ENCODE measurements at places on chromosomes 2 and 18.

DNA sequence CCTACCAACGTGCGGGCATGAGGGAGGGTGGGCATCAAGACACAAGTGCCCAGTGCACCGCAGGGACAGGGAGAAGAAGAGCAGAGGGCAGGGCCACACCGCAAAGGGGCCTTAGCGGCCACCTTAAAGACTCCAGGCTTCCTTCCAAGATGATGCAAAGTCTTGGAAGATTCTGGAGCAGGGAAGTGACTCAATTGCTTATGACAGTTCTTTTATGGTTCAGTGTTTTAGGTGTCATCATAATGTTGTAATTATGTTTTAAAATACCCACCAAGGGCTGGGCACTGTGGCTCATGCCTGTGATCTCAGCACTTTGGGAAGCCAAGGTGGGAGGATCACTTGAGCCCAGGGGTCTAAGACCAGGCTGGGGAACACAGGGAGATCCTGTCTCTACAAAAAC, 44.5 kb upstream of the SEMA4C start:
- no peak for DNase-seq

GRCh38 chr2:94996305-94997100, 29.0 kb upstream of the MAL start:
- DNase-seq = no peak

DNA sequence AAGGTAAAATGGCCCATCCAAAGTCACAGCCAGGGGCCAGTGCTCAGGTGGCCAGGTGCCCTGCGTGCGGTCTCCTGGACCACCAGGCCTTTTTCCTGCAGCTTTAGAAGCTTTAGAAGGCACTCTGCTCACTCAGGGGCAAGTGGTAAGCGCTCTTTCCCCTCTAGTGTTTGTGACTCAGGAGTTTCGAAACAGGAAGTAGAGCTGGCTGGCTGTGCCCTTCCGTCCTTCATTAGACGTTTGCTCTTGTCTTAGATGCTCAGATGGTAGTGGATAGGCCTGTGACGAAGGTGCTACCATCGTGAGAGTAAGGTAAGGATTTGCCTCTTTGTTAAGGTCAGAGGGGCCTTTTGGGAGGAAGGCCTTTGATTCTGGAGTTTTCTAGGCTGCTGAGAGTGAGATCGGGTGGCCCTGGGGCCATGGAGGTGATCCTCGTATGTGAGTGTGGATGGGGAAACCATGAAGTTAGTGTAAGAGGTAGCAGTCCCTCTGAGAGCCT, at the start of gene CASP8:
CASP8 (plus strand) TSS at position 235 of the 499 bp plus-strand sequence. CDS start 5,951 bp downstream, outside the sequence.
- DNase-seq = no peak

DNA sequence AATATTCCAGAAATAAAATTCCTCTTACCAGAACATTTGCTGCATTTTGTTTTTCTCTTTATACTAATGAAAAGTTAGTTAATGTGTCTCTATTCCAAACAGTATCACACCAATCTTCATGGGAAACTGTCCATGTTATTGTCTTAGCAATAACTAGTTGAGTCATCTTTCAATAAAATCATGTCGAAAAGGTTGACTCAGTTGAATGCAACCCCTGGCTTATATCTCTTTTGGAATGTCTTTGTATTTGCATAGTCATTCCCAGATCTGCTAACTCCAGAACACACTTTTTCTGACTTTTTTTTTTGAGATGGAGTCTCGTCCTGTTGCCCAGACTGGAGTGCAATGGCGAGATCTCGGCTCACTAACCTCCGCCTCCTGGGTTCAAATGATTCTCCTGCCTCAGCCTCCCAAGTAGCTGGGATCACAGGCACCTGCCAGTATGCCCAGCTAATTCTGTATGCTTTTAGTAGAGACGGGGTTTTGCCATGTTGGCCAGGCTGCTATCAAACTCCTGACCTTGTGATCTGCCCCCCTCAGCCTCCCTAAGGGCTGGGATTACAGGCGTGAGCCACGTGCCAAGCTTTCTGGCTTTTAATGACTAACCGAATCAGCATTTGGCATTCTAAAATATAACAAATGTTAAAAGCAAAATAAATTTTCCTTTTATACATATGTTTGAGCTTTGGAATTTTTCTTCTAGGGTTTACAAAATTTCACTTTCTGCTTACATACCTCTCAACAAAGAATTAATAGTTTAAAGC, 133.2 kb upstream of the GULP1 start:
- DNase-seq = no peak

GRCh38 chr2:7490672-7491071, 573.5 kb downstream of the RNF144A start:
- DNase-seq = no peak

- DNase-seq = no peak
Observed at GRCh38 chr2:236473691-236474090, 95.9 kb upstream of the ACKR3 start.

GRCh38 chr2:26503231-26503880, 25.4 kb upstream of the OTOF start:
- peak; percentile 87 for DNase-seq

GRCh38 chr2:37551783-37552182, 119.7 kb downstream of the CDC42EP3 start:
- no peak for DNase-seq

DNA sequence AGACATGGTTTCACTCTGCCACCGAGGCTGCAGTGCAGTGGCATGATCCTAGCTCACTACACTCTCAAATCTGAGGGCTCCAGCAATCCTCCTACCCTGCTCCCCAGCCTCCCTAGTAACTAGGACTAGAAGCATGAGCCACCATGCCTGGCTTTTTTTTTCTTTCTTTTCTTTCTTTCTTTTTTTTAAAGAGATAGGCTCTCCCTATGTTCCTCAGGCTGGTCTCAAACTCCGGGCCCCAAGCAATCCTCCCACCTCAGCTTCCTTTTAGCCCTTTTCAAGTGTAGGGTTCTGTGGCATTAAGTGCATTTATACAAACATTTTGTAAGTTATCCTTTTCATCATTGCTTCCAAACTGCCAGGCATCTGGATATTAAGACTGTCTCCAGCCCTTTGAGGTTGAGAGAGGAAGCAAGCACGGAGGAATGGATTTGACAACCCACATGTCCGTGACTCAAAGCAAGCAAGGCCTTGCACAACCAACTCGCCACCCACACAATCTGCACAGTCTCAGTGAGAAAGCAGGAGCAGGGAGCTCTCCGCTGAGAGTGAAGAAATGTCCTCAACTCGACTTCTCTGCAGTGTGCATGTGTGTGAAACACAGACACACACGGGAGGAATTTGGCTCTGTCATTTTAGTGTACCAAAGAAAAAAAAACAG, 65.6 kb downstream of the ATP8B1 start:
- DNase-seq = no peak

GRCh38 chr2:55986700-55987440, 63.3 kb upstream of the EFEMP1 start:
- DNase-seq = no peak

DNA sequence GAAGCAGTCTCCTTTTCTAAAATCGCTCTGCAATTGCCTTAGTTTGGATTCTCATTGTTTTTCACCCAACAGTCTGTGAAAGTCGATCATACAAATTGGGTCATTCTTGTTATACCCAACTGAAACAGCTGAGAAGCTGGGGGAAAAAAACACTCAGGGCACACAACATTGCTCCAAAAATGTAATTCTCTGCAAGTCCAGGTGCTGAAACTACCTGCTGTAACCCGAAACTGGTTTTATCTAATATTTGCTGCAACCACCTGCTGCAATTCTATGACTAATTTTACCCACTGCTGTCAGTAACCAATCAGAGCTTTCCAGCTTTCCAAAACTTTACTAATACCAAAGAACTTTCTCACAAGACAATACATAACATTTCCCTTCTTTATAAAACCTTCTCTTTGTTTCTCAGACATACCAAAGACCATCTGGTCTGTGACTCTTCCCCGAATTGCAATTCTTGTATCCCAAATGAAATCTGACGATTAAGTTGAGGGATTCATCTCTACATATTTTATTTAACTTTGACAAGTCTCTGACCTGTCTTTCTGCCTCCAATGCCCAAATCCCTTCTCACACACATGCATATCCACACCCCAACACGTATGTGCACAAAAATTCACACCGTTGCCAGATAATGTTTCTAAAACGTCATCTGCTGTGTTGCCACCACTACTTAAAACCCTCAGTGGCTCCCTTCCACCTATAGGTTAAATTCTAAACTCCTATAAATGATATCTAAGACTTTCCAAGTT, 198.3 kb downstream of the PIEZO2 start:
- DNase-seq = no peak

Measured in NCI-H187 (cell line).